Spinal cord (tissue), 10 donors: ENCODE measurements at places on chromosomes 6 and 20. TPM values are rescaled to one million over a fixed set of nuclear protein-coding genes. Genes with fewer than 3 reads are reported as not detected.

KCNB1 gene
- polyA plus RNA-seq: 13.2 TPM

MCHR2 gene
- polyA plus RNA-seq: 0.24 TPM

OTOR gene
- 0.33 TPM for polyA plus RNA-seq

PLEKHG1 gene
- 22.7 TPM for polyA plus RNA-seq

RAET1L gene
- polyA plus RNA-seq: not detected

XKR7 gene
- polyA plus RNA-seq: 7.9 TPM

BPIFA1 gene
- polyA plus RNA-seq: not detected

PACRG gene
- polyA plus RNA-seq: 20.2 TPM

SASH1 gene
- 51.0 TPM for polyA plus RNA-seq

CDH4 gene
- 23.2 TPM for polyA plus RNA-seq

GRM1 gene
- polyA plus RNA-seq: 8.6 TPM

BNIP5 gene
- not detected for polyA plus RNA-seq

DNMT3B gene
- 5.9 TPM for polyA plus RNA-seq

DEFB113 gene
- polyA plus RNA-seq: not detected

CYP39A1 gene
- 2.4 TPM for polyA plus RNA-seq

GTSF1L gene
- not detected for polyA plus RNA-seq

IPCEF1 gene
- 7.0 TPM for polyA plus RNA-seq

CLIC5 gene
- 10.1 TPM for polyA plus RNA-seq

ALDH8A1 gene
- polyA plus RNA-seq: 3.0 TPM

HAO1 gene
- not detected for polyA plus RNA-seq

BRD2 gene
- 286 TPM for polyA plus RNA-seq

CST2 gene
- polyA plus RNA-seq: not detected
